PC-9 (cell line): ENCODE measurements at places on chromosomes 4 and X.
A peak's percentile ranks its signal among the peaks of the same experiment; 100 is the strongest.

- DNase-seq, result no peak
Measured at GRCh38 chr4:105698607-105699006, 9.9 kb downstream of the INTS12 start.

DNA sequence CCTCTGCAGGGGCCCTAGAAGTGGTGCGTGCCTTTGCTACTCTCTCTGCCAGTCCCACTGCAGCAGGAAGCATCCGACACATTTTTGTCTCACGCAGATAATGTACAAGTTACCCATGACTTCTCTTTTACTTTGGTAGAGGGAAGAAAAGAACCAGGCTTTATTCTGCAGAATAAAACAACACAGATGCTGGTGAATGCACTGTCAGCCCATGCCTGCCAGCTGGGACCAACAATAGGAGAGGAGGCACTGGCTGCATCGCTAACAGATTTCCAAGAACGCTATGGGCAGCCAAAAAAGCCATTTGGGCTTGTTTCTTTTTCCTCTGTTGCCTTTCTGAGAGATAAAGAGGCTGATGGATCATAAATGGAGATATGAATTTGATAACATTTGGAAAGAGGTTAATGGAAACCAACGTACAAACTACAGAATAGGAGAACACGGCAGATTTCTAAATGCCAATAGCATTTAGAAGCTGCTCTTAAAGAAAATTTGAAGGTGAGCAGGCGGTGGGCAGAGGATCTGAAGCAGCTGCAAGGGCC lies 47.5 kb upstream of the IGFBP7 start:
- DNase-seq, result no peak

DNA sequence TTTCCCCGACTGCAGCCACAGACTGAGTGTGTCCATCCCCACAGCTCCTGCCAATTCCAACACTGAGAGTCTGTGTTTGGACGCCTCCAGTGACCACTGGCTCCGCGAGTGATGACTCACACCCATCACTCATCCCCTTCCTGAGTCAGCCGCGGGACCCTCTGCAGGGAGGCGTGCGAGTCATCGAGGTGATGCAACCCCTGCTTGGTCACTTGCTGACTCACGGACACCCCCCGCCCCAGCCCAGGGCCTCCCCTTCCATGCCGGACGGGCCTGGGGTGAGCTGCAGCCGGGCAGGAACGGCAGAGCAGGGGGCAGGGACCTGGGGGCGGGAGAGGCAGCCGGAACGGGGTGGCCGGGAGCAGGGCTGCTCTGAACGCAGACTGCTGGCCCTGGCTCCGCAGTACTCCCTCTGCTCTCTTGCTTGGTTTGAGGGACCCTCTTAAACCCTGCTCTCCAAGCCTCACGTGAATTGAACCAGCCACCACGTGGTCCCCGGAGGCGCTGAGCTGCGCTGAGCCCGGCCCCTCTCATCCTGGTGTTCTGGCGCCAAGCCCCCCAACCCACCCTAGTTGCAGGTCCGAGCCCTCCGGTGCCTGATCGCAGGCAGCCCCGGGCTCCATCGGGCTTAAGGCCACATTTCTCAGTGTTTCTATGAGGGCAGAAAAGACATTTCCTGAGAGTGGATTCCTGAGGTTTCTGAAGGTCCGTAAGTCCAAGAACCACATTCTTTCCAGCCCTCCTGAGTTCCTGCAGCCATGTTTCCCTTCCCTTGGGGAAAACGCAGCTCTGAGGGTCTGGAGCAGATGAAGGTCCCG lies 32.4 kb downstream of the FGFRL1 start:
- DNase-seq, result peak; percentile 95

DNA sequence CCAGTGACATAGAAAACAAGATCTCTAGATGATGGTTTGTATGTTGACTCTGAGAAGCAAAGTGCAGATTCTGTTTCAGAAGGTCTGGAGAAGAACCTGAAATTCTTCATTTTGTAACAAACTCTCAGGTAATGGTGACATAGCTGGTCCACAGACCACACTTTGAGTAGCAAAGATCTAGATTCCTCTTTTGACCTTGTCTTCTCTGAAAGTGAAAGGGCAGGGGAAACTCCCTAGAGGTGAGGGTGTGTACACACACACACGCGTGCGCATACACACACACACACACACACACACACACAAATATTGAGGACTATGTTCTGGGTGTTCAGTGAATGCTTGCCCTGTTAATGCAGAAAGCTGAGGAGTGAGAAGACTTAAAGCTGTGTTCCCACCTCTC lies 110.1 kb downstream of the NHSL2 start:
- no peak for DNase-seq

DNA sequence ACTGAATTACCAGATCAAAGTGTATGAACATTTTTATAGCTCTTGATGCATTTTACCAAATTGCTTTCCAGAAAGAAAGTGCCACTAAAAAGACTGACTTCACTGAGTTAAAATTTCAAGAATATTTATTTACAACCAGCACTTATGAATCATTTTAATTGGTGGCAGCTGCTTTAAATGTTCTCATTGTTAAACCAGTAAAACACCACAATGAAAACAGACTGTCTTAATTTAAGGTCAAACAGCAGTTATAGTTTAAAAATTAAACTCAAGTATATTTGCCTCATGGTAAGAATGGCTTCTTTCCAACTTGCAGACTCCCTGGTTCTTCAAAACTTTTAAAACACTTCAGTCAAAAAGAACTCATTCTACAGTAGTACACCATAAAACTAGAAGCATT lies 36.9 kb downstream of the AMMECR1 start:
- no peak for DNase-seq

DNA sequence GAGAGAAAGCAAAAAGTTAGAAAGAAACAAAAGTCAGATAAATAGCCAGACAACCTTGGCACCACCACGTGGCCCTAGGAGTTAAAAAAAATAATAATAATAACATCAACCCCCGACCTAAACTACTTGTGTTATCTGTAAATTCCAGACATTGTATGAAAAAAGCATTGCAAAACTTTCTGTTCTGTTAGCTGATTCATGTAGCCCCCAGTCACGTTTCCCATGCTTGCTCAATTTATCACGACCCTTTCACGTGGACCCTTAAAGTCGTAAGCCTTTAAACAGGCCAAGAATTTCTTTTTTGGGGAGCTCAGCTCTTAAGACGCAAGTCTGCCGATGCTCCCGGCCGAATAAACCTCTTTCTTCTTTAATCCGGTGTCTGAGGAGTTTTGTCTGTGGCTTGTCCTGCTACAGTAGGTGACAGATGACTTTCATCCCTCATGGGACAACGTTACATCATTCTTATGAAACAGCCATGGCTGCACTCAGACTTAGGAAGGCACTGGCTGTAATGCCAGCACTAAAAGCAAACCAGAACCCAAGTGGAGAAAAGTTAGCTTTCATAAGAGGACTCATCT lies 520 bp downstream of the ACOX3 start:
- DNase-seq, result peak; percentile 53

DNA sequence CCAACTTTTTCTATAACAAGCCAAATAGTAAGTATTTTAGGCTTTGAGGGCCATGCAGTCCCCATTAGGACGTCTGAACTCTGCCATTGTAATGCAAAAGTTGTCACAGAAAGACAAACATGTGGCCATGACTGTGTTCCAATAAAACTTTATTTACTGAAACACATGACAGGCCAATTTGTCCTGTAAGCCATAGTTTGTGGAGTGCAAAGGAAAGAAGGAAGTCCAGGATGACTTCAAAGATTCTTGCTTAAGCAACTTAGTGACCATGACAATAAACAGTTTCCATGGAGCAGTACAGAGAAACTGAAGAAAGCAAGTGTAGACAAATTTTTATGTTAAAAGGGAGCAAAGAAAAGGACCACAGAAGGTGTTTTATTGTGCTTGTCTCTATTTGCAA lies 35.0 kb upstream of the MYOZ2 start:
- DNase-seq, result no peak

DNA sequence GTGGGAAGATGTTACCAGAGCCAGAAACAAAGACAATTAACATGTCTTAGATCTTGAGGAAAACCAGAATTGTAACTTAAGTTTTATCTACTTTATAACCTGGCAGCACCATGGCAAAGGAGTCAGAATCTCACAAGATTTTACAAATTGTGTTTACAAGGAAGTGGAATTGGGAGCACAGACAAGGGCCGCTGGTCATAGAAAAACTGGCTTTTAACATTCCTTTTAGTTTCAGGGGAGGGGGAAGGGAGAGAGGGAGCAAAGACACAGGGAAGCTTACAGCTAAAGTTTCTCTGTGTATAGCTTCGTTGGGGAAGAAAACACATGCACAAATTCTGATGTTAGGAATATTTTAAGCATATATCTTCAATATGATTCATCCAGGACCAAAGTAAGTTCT lies 10.3 kb upstream of the UGT2B11 start:
- DNase-seq, result no peak

DNA sequence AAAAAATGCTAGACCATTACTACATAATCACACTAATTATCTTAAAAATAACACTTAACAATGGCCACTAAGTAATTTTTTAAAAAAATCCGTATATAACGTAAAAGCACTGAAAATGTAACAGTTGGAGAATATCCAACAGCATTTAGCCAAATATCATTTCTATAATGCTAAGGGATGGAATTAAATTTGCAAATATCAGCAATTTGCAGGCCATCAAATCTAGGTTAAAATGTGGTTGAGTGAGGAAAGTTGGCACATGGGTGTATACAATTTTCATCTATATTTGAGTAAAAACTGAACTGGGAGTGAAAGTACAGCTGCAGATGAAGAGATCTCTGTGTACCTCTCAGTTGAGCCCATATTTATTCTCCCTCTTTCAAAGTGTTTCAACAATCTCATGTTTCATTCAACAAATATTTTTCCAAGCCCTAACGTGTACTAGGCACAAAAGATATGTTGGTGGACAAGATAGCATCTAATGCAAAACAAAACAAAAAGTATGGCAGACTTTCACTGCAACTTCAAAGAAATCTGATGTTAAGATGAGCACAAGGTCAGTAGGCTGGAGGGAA lies 63.0 kb downstream of the MBNL3 start:
- no peak for DNase-seq

- DNase-seq, result no peak
Measured at GRCh38 chrX:155577682-155578081, 35.1 kb downstream of the TMLHE start.

DNA sequence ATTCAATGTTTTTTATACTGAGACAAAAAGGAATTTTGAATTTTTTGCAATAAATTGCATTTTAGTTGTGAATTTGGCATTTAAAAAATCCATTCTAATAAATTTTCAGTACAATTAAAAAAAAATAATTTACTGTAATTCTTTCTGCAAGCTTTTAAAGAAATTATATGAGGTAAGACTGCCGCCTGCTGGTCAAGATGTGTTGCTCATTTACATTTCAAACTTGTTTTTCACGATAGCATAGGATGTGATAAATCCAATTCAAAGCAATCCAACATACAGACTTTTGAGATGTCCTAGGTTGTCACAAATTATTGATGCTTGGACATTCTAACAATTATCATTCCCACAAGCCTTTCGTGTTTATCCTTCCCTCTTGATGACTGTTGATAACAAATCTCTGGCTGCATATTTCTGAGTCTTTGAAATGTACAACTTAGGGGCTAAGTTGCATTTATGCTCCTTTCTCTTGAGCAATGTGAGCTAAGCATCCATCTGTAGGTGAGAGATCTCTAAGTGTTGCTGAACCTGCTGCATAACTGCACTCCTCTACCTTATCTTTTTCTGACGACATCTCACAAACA lies 21.7 kb upstream of the MFAP3L start:
- DNase-seq, result peak; percentile 41

DNA sequence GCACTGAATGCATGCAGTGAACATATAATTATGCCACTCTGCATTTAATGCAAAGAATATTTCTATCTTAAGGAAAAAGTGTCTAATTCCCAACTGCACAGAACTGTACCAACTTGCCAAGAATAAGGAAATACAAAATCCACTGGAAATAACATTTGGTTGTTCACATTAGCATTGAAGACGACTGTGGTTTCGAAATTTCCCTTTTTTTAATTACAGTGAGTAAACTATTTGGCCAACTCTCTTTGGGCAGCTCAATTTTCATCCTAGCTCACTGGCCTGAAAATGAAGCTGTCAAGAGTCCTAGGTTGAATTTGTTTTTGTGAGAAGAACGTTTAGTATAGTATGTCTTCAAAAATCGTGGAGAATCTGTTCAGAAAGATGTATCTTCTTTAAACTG lies 81.6 kb upstream of the MID1 start:
- DNase-seq, result no peak

DNA sequence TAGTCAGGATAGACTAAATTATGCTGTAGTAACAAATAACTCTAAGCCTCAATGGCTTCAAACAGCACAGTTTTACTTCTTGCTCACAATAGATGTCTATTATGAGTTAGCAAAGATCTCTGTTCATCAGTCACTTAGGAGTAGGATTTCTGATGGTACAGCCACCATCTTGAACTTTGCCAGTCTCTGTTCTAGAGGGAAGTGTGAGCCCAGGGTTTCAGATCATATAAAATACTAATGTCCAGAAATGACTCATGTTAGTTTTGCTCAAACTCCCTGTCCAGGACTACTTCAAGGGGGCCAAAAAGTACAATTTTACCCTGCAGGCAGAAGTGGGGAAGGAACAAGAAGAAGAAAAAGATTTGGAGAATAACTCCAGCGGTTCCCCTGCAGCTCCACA lies 77.1 kb upstream of the LSM6 start:
- no peak for DNase-seq

GRCh38 chrX:7828594-7828993 lies 14.4 kb upstream of the VCX start:
- no peak for DNase-seq

DNA sequence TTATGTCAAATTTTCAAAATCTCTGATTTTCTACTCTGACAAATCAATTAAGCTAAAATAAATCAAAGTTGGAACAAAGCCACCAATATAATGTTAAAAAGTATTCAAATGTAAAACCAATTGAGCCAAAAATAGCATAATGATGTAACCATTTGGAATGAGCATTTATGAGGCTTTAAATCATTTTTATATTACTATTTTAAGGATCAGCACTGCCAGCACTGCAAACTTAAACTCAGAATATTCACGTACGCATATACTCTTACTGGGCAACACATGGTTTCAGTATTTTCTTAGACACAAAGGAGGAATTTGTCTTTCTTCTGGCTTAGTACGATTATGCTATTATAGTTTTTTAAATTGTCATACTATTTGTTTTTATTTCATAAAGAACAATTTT lies 52.2 kb downstream of the AFAP1 start:
- DNase-seq, result no peak

- DNase-seq, result no peak
Measured at GRCh38 chr4:116183241-116183640, 902.1 kb downstream of the TRAM1L1 start.

DNA sequence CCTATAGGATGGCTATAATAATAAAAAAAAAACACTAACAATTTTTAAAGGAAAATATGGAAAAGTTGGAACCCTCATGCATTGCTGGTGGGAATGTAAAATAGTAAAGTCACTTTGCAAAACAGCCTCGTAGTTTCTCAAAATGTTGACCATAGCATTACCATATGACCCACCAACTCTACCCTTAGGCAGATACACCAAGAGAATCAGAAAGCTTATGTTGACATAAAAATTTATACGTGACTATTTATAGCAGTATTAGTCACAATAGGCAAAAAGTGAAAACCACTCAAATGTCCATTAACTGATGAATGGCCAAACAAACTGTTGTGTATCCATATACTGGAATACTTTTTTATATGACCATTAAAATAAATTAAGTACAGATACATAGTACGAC lies 19.8 kb upstream of the FAM241A start:
- no peak for DNase-seq

- no peak for DNase-seq
Measured at GRCh38 chr4:10622728-10623127, 61.8 kb downstream of the CLNK start.

- peak; percentile 29 for DNase-seq
Measured at GRCh38 chr4:118834960-118835569, 861 bp downstream of the SEC24D start.
